ENCODE measurements at places on chromosomes 5 and 9.

GRCh38 chr9:36100532-36100931 lies 36.0 kb upstream of the GLIPR2 start:
- H3K27me3 ChIP-seq = no peaks in the 10 kb centered on the region
- no peak overlapping the region for H3K27ac ChIP-seq
- no peaks in the 10 kb centered on the region for H3K36me3 ChIP-seq
- DNase-seq = no peak
- H3K4me3 ChIP-seq = no peak overlapping the region
- peaks cover 2% of the 10 kb centered on the region for H3K4me1 ChIP-seq

DNA sequence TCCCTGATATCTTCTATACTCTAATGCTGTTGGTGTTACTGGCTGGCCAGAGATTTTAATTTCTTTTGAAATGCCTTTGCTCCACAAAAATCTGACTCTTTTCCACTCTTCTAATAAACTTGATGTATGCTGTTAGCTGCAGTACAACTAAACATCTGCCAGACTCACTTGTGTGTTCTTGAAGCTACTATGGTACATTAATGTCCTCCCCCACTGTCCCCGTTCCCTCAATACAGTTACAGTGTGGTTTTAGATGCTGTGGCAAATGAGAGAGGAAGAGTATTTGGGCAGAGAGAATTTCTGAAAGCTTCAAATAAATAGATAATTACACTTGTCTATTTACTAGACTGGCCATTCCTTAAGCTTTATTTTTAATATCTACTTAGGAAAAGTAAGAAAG lies 18.3 kb upstream of the ERAP1 start:
- H3K4me1 ChIP-seq = no peaks in the 10 kb centered on the region
- no peak for DNase-seq
- H3K27me3 ChIP-seq = peaks cover 2% of the 10 kb centered on the region
- no peak overlapping the region for H3K27ac ChIP-seq

DNA sequence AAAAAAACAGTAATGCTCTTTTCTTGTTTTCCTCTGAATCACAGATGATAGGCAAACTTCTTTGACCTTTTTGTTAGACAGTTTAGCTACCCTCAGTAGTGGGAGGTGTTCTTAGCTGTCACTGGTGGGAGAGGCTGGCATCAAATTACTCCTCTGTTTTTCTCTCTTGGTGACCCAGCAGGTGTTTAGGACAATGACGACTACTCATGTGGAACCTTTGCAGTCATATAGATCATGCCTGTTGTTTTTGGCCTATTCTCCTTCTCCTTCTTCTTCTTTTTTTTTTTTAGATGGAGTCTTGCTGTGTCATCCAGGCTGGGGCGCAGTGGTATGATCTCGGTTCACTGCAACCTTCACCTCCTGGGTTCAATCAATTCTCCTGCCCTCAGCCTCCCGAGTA lies 15.4 kb upstream of the NPR2 start:
- H3K36me3 ChIP-seq = peaks cover 9% of the 10 kb centered on the region
- H3K4me1 ChIP-seq = peaks cover 17% of the 10 kb centered on the region
- H3K27ac ChIP-seq = no peak overlapping the region
- no peaks in the 10 kb centered on the region for H3K27me3 ChIP-seq

- no peak overlapping the region for H3K4me3 ChIP-seq
- no peak overlapping the region for H3K27ac ChIP-seq
- DNase-seq = no peak
- H3K4me1 ChIP-seq = peaks cover 8% of the 10 kb centered on the region
These were observed 41.5 kb downstream of the SPRY4 start for GRCh38 chr5:142283304-142283703.

Measured in activated B cell treated with CpG ODN at 0.5 μM for 24 hours (primary cell).